ENCODE measurements at places on chromosomes 12 and 14.

DNA sequence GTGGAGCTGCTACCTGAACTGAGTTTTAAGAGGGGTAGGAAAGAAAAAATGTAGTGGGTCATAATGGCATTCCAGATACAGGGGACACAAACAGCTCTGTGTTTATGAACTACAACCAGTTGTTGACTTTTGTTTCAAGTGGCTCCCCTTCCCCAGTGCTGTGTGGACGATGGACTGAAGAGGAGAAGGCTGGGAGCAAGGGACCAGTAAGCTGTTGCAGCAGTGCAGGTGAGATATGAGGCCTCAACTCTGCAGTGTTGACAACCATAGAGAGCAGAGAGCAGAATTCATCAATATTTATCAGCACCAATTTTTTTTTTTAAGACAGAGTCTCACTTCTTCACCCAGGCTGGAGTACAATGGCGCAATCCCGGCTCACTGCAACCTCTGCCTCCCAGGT lies 46.6 kb downstream of the MDM2 start:
- no peak for DNase-seq

DNA sequence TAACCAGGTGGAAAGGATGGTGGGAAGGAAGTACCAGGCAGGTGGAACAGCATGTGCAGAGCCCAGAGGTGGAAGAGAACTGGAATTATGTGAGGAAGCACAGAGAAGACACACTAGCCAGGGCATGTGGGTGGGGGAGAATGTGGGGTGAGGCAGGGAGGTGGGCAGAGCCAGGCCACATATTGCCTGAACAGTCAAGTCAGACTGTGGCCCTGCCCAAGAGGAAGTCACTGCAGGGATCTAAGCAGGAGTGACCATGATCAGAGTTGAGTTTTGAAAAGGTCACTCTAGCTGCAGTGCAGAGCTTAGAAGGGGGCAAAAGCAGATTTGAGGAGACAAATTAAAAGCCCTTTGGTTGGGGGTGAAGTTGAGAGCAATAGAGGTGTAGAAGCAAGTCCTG lies 114.0 kb upstream of the SLC38A2 start:
- no peak for DNase-seq

- DNase-seq = no peak
Observed at GRCh38 chr12:51922146-51922545, 14.8 kb downstream of the ACVRL1 start.

DNA sequence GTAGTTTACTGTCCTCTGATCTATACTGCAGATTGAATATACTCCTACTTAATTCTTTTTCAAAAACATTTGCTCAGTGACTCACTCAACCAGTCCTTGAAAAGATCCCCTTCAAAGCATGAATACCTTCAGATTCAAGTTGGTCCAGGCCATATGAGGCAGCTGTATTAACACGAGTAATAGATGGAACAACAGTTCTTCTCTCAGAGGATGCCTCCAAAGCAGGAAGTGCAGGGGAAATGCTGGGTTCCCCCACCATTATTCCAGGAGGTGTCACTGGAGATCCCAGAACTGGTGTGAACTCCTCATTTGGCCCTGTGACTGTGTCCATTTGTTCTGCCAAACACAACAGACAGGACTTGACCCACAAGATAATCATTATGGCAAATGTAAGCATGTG lies 20.6 kb downstream of the ARMH4 start:
- DNase-seq = no peak

GRCh38 chr12:105352940-105353635 lies 22.6 kb downstream of the C12orf75 start:
- no peak for DNase-seq

DNA sequence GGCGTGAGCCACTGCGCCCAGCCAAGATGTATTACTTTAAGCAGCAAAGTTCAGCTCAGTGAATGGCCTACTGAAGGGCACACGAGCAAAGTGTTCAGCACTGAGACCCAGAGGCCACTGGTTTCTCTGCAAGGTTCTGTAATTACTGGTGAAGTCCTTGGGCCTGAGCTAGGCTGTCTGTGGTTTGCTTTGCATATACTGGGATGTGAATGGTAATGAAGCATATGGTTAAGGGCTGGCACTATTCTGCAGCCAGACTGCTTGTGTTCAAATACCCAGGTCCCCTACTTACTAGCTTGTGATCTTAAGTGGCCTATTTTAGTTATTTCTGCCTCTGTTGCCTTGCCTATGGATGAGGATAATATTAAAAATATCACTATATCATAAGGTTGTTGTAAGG lies 72.0 kb downstream of the LLPH start:
- DNase-seq = no peak

DNA sequence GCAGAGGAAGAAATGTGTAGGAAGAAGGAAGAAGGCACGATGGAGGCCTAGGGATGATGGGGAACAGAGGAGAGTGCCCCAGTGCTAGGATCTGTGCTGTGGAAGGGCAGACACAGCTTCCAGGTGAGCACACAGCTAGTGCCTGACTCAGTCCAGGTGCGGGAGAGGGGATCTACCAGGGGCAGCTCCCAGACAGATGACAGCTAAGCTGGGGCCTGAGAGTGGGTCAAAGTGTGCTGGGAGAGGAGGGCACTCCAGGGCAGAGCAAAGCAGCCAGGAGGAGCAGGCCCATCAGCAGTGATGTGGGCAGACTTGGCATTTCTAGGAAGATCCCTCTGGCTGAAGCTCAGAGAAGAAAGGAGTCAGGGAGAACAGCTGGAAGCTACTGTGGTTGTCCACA lies 36.7 kb downstream of the LRTM2 start:
- DNase-seq = no peak

- no peak for DNase-seq
Observed at GRCh38 chr12:116864371-116865160, 16.7 kb downstream of the HRK start.

DNA sequence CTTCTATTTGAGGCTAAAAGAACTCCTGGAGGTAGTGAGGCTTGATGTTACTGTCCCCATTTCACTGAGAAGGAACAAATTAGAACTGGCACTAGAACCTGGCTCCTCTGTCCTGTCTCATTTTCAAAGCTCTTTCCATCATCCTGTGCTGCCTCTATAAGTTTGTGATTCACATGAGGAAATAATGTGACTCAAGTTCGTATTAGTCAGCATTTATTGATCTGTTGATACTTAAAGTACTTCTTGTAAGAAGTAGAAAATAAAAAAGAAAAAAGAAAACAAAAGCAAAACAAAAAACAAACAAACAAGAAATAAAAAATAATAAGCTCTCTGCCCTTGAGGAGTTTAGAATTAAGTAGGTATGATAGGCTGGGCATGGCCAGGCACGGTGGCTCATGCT lies 2.3 kb upstream of the ESPL1 start:
- no peak for DNase-seq

DNA sequence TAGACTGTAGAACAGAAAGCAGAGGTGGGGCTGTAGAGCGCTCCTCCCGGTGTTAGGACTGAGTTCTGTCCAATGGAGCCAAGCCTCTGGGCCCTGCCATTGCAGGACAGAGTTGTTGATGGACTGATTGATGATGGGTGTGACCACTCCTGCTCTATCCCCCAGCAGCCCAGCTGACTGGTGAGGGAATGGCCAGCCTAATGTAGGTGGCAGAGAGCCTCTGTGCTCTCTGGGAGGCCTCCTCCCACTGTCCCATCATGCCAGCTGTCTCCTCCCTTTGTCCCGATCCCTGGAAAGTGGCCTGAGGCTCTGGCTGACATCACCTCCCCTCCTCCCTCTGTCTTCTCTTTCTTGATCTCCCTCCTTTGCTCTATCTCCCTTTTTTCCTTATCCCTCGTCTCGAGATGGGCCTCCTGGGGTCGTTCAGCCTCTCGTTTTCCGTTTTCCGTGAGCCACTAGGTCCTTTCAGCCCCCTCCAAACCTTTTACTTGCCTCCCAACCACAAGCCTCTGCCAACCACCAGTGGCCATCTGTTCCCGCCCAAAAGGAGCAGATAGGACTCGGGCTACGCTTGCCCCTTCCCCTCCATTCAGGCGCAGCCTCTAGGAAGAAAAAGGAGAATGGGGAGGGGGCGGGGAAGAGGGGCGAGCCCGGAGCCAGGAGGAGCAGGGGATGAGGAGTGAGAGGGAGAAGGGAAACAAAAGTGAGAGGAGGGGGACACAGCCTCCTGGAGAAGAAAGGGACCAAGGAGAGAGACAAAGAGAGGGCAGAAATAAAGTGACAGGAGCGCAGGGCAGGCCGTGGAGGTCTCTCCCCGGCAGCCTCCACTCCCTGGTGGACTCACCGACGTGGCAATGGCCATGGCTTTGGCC lies 572 bp downstream of the EFS start:
- DNase-seq = no peak

- DNase-seq = no peak
Observed at GRCh38 chr14:26966908-26967307, 369.1 kb upstream of the NOVA1 start.

DNA sequence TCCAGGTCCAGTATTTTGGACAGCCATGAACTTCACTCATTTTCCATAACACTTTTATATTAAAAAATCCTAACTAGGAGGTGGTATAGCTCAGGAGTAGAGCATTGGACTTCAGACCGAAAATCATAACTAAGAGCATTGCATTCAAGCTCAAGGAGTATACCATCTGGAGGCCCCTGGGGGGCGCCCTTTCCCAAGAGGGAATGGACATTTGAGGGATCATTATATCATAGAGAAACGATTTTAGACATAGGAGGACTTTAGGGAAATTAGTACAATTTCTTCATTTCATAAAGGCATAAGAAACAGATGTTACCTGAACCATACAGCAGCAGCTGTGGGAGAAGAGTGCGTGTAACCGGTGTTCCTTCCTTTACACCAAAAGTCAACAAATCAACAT lies 5.2 kb upstream of the ATG14 start:
- no peak for DNase-seq

DNA sequence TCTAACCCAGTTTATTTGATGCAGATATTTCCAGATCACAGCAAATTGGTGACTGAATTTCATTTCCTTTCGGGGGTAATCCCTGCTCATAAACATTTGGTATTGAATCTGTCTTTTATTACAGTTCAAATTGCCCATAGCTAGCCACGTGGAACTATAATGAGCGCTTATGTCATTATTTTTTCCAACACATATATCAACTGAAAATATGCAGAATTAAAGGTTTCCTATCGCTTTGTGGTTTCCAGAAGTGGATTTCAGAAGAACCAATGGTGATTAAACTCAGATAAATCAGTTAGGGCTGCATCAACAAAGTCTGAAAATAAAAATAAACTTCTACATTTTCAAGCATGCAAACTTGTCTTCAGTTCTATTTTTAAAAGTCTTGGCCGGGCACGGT lies 111.9 kb downstream of the PIK3C2G start:
- no peak for DNase-seq

DNA sequence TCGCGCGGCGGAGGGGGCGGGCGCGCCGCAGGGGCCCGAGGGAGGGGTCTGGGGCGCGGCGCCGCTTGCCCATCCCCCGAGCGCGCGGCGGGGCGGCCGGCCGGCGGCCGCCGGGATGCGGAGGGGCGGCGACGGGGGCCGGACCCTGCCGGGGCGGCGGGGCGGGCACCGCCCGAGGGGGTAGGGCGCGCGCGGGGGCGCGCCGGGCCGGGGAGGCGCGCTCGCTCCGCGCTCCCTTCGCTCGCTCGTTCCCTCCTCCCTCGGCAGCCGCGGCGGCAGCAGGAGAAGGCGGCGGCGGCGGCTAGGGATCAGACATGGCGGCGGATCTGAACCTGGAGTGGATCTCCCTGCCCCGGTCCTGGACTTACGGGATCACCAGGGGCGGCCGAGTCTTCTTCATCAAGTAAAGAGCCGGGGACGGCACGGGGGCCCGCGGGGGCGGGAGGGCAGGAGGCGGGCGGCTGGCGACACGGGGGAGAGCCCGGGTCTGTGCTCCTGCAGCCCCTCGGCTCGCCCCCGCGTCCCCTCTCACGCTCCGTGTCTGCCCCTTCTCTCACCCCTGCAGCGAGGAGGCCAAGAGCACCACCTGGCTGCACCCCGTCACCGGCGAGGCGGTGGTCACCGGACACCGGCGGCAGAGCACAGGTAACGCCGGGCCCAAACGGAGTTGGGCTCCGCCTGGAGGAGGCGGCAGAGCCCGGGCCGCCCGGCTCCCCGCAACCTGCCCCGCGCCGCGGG lies at the start of gene PLEKHA5:
Gene PLEKHA5 (plus strand): TSS at position 248 of the 738 bp plus-strand sequence. CDS start 67 bp downstream, at position 315.
- DNase-seq = no peak

DNA sequence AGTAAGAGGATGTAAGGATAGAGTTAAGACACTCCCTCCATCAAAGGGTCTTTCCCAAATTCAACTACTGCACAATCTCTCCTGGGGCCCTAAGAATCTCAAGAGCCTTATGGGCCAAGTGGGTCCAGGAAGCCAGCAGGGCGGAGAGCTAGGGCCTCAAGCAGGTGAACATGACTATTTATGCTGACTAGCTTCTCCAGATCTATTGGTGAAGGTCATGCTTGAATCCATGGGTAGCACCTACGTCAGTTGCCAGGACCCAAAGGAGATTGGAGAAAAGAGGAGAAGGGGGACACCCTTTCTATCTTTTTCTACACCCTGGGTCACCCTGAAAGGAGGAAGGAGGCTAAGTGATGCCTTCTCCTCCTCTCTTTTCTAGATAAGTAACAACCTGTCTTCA lies 534.2 kb upstream of the MIS18BP1 start:
- DNase-seq = no peak

DNA sequence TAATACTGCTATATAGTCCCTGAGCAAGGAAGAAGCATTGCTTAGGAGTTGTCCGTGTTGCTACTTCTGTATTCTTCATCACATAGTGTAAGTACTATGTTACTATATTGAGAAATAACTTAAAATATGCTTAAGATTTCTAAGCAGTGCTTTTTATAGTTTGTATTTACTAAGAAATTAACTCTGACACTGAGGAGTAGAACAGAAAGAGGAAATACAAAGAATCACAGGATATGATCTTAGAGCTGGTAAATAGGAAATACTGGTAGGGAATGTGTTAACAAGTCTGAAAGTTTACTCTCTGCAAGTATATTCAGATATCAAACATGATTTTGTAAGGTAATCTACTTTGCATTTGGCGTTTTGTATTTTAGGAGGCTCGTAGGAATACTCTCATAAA lies 15.5 kb downstream of the XPOT start:
- DNase-seq = no peak

GRCh38 chr12:94622475-94622874 lies 27.9 kb downstream of the TMCC3 start:
- no peak for DNase-seq

DNA sequence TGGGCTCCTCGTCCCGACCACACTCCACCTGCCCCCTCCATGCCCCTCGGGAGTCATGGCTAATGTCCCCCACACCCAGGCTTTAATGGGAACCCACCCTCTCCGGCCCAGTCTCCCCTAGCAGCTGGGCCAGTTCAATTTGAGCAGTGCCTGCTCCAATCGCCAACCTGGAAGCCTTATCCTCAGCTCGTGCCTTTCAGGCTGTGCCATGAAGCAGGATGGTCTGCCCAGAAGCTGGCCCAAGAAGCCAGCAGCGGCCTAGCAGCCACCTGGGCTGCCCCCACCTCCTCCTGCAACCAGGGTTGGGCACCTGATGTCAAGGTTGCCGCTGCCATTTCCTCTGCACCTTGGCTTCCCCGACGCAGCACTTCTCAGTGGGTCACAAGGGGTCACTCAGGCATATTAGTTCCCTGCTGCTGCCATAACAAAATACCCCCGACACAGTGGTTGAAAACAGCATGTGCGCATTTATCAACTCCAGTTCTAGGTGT lies 2.3 kb upstream of the CLBA1 start:
- DNase-seq = no peak

GRCh38 chr14:25095736-25096437 lies 45.9 kb upstream of the STXBP6 start:
- DNase-seq = no peak

GRCh38 chr12:7096006-7096932 lies 4.0 kb upstream of the C1R start:
- no peak for DNase-seq

- no peak for DNase-seq
Observed at GRCh38 chr14:20905676-20906075, 14.5 kb downstream of the RNASE3 start.

- DNase-seq = no peak
Observed at GRCh38 chr12:109583733-109584132, 10.1 kb downstream of the MVK start.

GRCh38 chr14:57869617-57870016 lies 3.7 kb upstream of the SLC35F4 start:
- DNase-seq = no peak

Measured in cortex of kidney (tissue), 1 donor.